ENCODE measurements at places on chromosomes 2 and 18.

DNA sequence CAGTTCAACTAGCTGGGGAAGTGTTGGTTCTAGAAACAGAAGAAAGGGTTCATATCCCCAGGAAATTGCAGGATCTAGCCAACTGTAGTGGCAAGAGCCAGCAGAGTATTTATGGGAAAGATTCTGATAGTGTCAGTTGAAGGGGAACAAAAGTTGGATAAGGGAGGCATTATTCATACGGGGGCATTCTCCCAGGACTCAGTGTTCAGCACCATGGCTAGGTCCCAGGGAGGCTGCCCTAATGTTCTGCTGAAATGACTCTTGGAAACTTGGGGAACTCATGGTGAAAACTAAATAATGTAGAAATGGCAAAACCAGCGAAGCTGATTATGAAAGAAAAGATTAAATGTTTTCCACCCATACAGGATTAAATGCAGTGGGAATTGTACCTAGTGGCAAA lies 543.7 kb downstream of the TRIB2 start:
- no peak for DNase-seq

DNA sequence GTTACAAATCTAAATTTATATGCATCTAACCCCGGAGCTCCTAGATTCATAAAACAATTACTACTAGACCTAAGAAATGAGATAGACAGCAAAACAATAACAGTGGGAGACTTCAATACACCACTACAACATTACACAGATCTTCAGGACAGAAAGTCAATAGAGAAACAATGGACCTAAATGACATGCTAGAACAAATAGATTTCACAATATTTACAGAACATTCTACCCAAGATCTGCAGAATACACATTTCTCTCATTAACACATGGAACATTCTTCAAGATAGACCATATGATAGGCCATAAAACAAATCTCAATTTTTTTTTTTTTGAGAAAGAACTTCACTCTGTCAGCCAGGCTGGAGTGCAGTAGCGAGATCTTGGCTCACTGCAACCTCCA lies 37.8 kb downstream of the COPS9 start:
- DNase-seq = no peak

- DNase-seq = no peak
Observed at GRCh38 chr2:144615866-144616565, 96.1 kb upstream of the ZEB2 start.

DNA sequence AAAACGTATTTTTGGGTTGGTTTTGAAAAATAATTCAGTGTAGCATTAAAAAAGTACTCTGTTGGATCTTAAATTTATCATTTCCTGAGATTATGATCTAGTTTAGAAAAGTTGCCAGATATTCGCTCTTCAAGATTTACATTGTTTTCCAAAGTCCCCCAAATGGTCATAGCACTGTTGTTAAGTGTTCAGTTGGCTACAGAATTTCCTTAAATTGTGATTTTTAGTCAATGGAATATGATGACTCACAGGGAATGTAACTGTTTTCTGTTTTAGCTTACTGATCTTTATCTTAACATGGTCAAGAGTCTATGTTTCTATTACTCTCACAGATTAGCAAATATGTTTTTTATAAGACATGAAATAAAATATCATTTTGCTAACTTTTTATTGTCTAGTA lies 23.2 kb downstream of the PLCL1 start:
- no peak for DNase-seq

DNA sequence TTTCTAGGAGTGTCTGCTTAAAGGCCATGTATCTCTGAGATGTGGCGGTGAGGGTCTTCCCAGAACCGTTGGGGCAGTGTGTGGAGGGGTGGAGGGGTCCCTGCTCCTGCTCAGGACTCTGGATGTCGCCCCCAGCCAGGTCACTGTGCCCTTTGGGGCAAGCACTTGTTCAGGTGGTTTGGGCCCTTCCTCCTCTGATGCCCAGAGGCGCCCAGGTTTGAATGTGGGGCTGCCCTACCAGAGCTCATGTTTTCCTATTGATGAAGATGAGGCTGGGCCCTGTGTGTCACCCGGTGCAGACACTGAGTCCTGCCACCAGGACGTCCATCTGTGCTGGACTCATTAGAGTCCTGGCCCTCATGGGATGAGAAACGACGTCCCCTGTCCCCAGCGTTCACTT lies 14.3 kb upstream of the PER2 start:
- no peak for DNase-seq

- no peak for DNase-seq
Observed at GRCh38 chr2:15956751-15957736, 16.7 kb downstream of the MYCN start.

DNA sequence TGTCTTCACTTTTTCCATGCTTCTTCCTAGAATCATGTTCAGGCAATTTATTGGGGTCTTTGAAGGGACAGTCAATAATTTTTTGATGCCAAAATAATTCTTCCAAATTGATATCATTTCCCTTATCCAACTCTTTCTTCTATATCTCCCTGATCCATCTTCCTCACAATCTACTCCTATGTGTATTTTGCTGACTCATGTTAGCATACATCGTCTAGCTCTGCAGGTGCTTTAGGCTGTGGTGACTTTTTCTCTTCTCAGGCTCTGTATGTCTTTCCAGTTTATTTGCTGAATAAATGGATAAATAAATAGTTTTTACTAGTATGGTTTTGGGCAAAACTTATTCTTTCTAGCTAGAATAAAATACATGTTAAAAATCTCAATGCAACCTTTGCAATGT lies 1650.9 kb upstream of the TMEFF2 start:
- DNase-seq = no peak

- DNase-seq = no peak
Observed at GRCh38 chr18:25230658-25231326, 121.2 kb downstream of the ZNF521 start.

DNA sequence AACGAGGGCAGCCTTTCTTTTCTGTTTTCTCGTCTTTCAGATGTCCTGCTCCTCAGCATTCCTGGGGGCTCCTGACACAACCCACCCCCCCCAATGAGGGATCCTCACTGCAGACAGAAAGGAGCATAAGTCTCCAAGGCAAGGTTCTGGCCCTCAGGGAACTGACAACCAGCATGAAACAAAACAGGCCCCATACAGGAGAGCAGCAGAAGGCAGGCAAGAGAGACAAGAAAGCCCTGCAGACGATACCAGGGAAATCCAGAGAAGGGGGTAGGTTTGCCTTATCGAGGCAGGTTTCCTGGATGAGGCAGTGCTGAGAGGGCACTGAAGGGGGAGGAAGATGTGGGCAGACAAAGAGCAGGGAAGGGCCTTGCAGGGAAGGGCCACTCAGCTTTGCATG lies 103.9 kb upstream of the EPAS1 start:
- DNase-seq = no peak

DNA sequence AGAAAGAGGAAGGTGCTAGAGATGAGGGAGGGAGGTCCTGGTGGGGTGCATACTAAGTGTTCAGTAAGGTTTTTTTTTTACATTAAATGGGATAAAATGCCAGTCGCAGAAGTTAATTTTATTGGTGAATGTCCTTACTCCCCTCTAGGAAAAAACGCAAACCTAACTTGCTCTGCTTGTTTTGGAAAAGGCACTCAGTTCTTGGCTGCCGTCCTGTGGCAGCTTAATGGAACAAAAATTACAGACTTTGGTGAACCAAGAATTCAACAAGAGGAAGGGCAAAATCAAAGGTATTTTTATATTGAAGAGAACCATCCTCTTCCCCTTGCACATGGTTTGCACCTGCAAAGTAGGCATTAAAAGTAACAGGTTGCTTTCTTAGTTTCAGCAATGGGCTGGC lies 12.7 kb upstream of the IL18R1 start:
- DNase-seq = no peak

DNA sequence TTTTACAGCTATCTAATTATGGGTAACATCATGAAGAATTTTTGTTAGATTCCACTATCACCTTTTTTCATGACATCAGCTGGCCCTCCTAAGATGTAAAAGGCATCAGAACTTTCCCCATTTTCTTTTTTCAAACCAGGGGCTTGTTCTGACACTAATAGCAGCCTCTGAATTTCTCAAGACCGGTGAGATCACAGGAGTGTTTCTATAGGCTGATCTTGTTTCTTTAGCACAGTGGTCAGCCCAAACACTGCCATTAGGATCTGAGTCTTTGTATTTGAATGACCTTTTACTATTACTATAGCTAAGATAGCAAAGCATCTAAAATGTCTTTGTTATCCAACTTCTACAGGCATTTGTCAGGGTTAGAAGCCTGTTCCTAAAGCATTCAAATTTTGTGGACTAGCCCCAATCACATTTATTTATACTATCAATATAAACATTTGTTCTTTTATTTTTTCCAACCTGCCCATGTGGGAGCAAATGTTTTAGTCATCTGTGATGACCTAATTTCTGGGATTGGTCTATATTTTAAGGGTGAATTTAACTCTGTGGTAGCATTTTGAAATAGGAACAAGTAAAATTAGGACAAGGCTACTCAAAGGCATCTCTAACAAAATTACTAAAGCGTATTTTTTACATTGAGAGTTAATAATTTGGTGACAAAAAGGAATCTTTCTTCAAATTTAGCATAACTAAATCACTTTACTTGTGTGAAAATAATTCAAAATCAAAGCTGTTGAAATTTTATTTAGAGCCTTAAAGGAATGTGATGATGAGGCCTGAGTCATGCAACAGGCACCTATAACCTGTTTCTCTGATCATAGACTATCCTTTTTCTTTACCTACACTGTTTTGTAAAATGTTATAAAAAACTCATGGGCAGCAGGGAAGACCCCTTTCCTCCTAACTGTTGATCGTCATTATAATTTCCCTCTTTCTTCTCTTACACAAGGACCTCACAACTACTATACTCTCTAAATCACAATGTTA lies 39.3 kb downstream of the ZAP70 start:
- no peak for DNase-seq

- DNase-seq = no peak
Observed at GRCh38 chr2:225042800-225043167, 516 bp upstream of the DOCK10 start.

- DNase-seq = no peak
Observed at GRCh38 chr2:176317199-176317598, 48.0 kb downstream of the MTX2 start.

DNA sequence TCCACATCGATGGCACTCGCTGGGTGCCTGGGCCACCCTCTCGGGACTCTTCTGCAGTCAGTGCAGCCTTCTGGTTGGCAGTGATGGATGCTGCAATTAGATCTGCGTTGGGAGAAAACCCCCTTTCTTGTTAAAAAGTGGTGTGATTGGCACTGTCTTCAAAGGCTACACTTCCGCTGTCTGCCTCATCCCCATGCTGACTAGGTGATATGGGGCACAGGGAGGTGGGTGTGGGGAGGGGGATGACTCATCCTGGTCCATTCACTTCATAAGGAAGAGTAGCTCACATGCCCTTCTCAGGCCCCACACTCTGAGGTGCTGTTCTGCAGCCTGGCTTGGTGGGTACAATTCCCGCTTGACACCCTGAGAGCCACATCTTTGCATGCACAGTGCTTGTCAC lies 77.4 kb downstream of the THNSL2 start:
- peak; percentile 36 for DNase-seq

GRCh38 chr2:15272942-15273341 lies 288.2 kb downstream of the NBAS start:
- DNase-seq = no peak

DNA sequence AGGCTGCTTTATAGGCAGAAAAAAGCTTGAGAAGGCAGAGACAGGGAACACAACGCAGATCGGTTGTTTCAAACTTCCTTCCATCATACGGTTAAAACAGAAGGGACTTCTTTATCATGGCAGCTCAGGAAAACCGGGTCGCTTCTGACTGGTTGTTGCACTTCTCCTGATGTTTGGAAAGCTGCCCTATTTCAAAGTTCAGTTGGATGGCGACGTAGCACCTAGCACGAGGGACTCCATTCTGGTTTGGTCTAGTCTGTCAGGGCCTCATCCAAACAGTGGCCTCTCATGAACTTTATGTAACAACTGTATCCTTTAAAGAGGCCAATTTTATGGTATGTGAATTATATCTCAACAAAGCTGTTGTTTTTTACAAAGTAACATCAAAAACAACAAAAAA lies 210.1 kb upstream of the RAB12 start:
- DNase-seq = no peak

DNA sequence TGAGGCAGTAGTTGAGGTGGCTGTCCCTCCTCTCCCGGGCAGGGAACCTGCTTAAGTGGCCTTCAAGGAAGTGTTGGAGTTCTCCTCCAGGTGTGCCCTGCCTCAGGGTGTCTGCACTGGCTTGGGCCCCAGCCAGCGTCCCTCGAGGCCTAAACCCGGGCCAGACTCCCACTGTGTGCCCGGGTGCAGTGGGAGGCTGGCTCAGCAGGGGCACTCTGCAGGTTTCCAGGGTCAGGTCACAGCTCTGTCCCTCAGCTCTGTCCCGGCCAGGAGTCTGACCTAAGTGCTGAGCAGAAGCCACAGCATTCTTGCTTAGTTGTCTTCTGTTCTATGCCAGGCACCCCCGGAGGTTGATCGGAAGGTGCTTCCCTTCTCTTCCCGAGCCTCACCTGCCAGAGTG lies 69.0 kb upstream of the OTOS start:
- no peak for DNase-seq

GRCh38 chr18:13451661-13452387 lies 233.3 kb downstream of the LDLRAD4 start:
- DNase-seq = no peak

DNA sequence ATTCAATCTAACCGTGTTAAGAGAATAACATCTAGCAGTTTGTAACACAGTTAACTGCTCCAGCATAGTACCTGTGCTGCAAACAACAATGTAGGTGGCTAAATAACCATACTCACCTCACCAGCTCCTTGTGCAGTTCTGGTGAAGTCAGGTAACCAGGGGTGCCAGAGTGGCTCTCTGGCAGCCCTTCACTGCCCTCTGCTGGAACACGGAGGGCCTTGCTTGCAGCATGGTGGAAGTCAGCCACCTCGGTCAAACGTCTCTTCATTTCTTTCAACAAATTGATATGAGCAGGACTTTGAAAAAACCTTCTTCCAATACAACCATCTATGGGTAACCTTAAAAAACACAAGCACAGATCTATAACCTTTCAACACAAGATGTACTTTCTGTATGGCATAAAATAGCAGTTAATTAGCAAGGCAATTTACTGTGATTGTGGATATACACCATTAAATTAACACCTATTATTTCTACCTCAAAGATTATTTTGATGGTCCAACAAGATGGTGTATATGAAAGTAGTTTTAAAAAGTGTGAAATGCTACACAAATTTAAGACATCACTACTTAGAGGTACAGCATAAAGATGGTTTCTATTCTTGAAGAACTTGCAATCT lies 56.6 kb downstream of the EPG5 start:
- DNase-seq = peak; percentile 30

GRCh38 chr2:54613794-54614257 lies 109.6 kb upstream of the EML6 start:
- no peak for DNase-seq

GRCh38 chr2:33528441-33528950 lies 52.0 kb downstream of the RASGRP3 start:
- DNase-seq = no peak

- no peak for DNase-seq
Observed at GRCh38 chr2:156541706-156542105, 105.5 kb downstream of the GPD2 start.

DNA sequence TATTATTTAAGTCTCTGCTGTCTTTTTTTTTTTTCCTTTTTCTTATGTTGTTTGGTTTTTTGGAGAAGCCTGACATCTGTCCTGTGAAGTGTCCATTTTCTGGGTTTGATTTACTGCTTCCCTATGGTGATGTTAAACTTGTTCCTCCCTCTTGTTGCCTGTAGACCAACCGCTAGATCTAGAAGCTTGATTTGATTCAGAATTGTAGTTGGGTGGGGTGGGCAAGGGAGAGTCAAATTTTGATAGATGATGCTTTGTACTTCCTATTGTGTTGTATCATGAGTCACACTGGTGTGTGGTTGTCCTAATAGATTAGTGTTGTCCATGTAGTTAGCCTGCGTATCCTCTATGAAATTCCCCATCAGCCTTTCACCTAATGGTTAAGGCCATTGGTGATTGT lies 35.4 kb downstream of the CAB39 start:
- DNase-seq = no peak

GRCh38 chr2:86439879-86440630 lies 1.1 kb upstream of the KDM3A start:
- DNase-seq = no peak

Measured in central memory CD8-positive, alpha-beta T cell (primary cell).